ENCODE measurements at places on chromosomes 13 and 19.

- DNase-seq = no peak
Observed at GRCh38 chr13:26021516-26021915, 30.3 kb downstream of the SHISA2 start.

DNA sequence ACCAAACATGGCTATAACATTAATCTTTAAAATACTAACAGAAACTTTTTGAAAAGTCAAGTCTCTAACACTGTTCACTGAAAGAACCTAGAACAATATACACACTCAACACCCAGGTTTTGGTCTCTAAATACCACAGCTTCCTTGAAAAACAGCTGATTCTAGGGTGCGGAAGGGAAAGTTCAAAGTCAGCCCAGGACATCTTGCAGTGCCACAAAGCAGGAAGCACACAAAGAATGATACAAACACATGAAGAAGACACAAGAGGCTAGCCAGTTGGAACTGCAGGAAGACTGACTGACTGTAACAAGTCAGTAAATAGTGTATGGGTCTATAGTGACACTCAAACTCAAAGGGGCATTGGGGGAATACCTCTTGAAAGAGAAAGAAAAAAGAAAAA lies 4.6 kb downstream of the DEDD2 start:
- DNase-seq = no peak

DNA sequence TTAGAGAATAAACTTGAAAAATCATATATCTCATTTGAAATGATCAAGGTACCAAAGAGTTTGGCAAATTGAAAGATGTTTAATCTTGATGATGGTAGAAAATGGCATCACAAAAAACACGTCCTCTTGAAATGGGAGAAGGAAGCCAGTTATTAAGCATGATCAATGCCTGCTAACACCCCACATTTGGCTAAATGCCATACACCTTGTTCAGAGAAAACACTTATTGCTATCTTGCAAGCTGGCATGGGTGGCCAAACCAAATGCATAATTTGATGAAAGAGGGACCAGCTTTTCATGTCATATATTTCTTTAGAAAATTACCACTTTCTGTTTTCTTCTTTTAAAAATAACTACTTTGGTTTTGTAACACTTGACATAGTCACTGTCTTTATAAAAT lies 141.3 kb downstream of the ZAR1L start:
- no peak for DNase-seq

- no peak for DNase-seq
Observed at GRCh38 chr13:50129706-50130122, 114.5 kb downstream of the KCNRG start.

- no peak for DNase-seq
Observed at GRCh38 chr13:83450591-83450990, 431.7 kb downstream of the SLITRK1 start.

DNA sequence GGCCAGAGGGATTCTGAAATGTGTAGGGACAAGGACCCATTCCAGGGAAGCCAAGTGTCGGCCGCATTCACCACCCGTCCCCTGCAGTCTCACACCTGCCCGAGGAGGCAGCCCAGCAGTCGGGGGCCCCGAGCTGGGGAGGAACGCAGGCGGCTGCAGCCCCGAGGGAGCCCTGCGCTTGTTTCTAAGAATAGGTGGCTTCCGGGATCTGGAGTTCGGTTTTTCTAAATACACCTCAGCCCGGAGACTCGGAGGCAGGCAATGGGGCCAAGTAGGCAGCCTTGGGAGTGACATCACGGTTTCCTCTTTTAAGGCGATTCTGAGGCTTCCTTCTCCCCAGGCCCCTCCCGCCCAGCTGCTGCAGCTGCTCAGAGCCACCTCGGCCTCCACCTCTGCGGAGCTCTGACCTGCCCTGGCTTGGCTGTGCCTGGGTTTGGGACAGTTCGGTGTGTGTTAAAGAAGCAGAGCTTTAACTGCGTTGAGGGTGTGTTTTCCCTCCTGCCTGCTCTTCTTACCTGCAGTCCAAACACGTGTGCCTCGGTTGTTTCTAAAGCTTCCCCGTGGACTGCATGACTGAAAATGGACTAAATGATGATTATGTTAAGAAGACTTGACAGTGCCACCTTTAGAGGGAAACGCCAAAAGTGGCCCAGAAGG lies 80.5 kb downstream of the COL4A2 start:
- DNase-seq = peak; percentile 71

DNA sequence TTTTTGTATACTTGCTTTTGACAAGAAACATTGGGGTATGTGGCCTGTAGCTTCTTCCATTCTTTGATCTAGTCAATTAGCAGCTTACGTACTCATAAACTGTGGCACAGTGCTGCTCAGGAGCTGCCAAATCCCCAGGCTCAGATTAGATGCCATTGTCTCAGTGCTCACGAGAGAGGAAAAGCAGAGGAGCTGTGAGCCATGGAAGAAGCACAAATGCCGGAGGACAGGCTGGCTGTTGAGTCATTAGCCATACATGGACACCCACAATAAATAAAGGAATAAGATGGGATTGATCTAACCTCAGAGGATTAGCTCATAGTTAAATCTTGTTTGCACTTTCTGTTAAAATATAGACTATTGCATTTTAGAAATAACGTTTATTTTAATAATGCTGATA lies 121.7 kb downstream of the POSTN start:
- DNase-seq = no peak

- DNase-seq = no peak
Observed at GRCh38 chr19:38079926-38080380, 144.1 kb downstream of the DPF1 start.

GRCh38 chr13:99288089-99288488 lies 19.1 kb downstream of the GPR183 start:
- no peak for DNase-seq

DNA sequence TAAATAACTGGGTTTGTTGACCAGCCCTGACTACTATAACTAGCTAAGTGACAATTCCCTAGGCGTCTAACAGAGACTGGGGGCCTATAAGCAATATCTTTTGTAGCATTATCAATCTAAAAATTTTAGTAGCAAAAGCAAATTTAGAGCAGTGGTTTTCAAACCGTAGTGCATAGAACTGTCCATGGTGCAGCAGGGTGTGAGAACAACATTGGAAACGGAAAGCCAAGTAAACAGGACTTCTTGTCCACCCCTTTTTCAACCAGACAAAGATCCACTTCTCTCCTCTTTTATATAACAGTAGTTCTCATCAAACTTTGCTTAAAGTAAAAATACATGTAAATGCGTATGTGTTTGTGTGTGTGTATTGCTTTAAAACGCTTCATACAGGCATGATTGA lies 1099.1 kb upstream of the ATXN8OS start:
- no peak for DNase-seq

GRCh38 chr19:49400029-49400428 lies 12.0 kb downstream of the KASH5 start:
- DNase-seq = no peak

DNA sequence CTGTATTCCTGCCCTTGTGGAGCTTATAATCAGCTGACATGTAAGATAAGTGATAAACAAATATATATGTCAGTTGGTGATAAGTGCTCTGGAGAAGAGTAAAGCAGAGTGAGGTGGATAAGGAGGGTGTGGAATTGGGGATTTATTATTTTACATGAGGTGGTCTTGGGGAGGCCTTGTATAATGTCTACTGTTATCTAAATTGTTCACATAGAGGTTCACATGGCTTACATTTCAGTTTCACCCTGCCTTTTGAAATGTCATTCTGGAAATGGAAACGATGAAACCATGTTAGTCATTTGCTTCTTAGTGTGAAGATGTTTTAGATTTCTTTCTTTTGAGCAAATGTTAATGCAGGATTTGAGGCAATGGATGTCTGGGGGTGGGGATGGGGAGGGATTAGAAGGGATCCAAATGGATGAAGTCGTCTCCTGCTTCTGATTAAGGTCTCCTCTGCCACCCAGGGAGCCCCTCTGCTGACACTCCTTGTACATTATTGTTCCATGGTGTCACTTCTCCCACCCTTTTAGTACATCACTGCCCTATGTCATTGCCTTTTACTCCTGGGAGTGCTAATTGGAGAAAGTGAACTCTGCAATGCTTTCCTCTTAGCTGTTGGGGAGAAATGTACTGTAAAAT lies 14.0 kb downstream of the B3GLCT start:
- DNase-seq = no peak

- DNase-seq = no peak
Observed at GRCh38 chr13:97068151-97068550, 73.9 kb upstream of the OXGR1 start.

DNA sequence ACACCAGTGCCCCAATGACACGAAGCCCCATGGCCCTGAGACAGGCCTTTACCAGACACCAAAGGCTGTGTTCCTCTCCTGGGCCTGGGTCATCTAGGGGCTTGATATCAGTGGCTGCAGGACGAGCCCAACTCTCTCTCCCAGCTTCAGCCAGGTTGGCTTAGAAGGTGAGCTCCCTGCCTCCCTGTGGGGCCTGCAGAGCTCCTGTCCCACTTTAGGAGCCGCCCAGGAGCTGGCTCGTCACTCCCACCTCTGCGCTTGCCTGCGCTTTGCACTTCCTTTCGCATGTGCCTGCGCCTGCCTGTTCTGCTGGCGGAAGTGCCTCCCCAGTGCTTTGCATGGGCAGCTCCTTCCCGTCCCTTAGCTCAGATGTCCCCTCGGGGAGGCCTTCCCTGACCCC lies 4.9 kb downstream of the CALM3 start:
- no peak for DNase-seq

- no peak for DNase-seq
Observed at GRCh38 chr13:51698352-51698751, 105.6 kb downstream of the DHRS12 start.

DNA sequence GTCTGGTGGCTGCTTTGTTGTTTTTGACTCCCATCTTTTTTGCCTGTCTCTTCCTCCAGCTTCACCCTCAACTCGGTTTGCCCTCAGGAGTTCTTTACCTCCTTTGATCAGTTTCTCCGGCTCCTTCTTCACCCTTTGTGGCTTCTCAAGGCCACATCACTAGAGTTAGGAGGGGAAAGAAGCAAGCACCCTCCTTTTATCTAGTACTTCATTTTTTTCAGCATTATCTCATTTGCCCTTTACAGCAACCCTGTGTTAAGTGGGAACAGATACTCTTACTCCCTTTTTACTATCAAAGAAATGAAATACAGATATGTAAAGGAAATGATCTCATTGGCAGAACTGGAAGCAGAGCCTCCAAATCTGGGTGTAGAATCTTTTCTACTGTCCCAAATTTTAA lies 26.9 kb downstream of the RAP2A start:
- no peak for DNase-seq
